ENCODE measurements at places on chromosomes 12 and 14.
A peak's percentile ranks its signal among the peaks of the same experiment; 100 is the strongest.

- no peak for DNase-seq
These were observed 42.5 kb upstream of the DLK1 start for GRCh38 chr14:100684154-100684553.

DNA sequence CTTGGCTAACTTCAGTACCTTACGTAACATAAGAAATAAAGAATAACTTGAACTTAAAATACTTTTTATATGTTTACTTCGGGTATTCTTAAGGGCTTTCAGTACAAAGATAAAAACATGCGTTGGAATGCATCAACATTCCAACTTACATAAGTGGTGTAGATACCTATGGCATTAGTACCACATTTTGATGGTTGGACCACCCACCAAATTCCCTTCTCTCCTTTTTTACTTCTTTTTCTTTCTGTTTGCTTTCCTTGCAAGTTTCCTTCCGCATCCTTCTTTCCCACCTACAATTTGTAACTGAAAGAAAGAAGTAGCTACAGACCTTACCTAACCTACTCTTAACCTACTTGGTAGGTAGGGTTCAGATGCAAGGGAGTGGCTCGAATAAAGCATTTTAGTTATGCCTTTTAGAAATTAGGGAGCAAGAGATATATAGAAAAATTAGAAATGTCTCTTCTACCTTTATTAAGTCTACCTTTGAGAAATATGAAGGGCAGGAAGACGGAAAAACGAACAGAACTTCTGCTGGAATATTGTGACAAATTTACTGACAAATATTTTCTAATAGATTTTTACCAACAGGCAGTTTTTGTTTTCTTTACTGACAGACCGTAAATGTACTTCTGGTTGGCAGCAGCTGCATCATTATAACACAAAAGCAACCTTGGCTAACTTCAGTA lies 2.1 kb upstream of the ARHGAP5 start:
- DNase-seq: no peak

- no peak for DNase-seq
These were observed 16.4 kb downstream of the IPO8 start for GRCh38 chr12:30679241-30679640.

- DNase-seq: no peak
These were observed 182.3 kb downstream of the SLC41A2 start for GRCh38 chr12:104775731-104776231.

- no peak for DNase-seq
These were observed 8.8 kb upstream of the PEX5 start for GRCh38 chr12:7180685-7181084.

DNA sequence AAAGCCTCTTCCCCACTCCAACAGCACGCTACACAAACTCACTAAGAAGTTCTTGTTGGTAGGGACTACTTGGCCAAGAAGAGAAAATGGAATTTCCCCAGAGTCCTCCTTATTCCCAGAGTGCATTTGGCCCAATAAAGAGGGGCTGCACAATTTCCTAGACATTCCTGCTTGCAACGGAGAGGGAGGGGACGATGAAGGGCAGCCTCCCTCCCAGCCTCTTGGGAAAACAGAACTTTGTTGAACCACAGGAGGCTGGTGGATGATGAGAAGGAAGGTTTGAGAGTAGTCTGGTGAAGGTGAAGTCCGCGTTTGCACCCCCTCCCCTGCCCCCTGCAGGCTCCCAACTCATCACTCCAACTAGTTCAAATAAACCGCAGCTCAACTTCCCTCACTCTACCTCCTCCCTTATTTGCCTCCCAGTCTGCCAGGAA lies 19.1 kb upstream of the TBX3 start:
- no peak for DNase-seq

DNA sequence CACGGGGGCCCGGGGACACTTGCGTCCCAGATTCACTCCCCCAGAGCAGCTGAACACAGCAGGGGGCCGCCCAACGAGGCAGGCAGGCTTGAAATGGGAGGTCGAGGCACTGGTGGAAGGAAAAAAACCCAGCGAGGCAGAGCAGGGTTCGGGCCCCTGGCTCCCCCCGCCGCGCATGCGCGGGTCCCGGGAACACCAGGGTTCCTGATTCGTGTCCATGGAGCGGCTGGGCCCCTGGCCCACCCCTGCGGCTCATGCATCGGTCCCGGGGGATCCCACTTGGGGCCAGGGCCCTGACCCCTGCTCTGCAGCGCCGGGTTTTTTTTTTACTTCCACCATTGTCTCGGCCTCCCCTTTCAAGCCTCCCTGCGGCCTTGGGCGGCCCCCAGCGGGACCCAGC lies 321.5 kb downstream of the ALG10 start:
- no peak for DNase-seq

DNA sequence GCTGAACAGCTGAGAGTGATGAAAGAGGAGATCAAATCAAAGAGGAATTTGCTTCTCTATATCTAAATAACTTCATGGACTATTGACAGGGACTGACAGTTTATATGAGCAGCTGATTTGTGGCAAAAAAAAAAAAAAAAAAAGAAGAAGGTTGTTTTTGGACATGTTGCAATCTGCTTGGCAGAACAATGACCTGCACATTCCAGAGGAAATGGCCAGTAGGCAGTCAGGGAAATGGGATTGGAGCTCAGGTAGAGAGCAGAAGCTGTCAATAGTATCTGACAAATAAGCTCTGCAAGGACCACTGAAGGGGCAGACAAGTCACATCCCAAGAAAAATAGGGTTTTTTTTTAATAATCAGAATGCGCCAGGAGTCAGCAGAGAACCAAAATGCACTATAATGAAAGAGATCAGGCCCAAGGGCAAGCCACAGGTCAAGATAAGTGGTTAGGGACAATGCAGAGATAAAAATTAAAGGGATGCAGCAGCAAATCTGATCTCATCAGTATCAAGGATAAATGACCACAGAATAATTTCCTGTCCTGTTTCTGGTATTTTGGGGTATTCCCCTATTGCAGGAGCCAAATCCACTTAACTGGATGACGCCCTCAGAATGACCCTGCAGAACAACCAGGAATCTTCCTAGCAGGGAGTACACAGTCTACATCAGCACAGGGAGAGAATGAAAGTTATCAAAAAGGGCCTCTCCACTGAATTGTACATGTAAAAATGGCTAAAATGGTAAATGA lies 22.6 kb upstream of the DUSP16 start:
- DNase-seq: no peak

- no peak for DNase-seq
These were observed 1.2 kb downstream of the RPLP0 start for GRCh38 chr12:120199595-120200306.

DNA sequence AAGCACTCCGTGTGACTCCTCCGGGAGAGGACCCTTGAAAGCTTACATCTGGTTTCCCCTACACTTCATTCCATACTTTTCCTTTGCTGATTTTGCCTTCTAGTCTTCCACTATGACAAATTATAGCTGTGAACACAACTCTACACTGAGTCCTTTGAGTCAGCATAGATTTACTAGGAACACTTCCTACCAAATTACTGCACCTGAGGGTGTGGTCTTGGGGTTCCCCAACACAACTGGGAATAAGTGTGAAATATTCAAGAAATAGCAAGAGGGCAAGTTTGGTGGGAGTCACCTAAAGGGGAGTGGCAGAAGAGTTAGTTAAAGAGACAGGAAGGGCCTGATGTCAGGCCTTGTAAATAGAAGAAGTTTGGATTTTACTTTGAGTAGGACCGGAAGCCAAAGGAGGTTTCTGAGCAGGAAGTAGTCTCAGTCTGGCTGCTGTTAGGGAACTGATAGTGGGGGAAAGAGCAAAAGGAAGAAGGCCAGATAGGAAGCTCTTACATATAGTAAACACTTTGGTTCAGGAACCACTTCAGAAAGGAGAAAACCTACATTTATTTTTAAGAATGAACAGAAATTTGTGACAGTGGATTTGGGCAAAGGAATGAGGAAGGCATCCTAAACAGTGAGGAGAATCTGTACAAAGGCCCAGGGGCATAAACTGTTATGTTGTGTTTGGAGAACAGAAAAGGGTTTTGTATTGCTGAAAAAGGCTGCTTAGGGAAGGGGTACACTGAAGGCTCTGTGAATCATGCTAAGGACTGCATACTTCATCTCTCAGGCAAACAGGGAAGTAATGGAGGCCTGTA lies 14.2 kb downstream of the SEL1L start:
- no peak for DNase-seq

DNA sequence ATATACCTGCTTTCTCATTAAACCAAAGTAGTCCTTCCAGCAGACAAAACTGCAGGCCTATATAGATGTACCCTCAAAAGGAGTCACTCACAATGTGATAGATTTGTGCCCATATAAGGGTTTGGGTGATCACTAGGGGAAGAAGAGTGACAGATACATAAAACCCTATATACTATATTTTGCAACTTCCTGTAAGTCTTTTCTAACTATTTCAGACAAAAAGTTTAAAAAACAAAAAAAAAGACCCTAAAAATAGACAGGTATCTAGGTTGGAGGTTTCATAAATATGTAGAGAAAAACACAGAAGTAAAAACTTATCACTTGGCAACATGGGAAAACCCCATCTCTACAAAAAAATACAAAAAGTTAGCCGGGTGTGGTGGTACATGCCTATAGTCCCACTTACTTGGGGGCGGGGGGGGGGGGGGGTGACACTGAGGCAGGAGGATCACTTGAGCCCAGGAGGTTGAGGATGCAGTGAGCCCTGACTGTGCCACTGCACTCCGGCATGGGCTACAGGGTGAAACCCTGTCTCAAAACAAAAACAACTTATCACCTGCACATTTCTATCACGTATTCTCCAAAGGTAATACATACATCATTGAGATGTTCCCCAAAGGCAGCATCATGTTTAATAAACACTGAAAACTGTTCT lies 2.9 kb downstream of the VCPKMT start:
- no peak for DNase-seq

GRCh38 chr14:36315159-36315853 lies 5.1 kb downstream of the MBIP start:
- no peak for DNase-seq

DNA sequence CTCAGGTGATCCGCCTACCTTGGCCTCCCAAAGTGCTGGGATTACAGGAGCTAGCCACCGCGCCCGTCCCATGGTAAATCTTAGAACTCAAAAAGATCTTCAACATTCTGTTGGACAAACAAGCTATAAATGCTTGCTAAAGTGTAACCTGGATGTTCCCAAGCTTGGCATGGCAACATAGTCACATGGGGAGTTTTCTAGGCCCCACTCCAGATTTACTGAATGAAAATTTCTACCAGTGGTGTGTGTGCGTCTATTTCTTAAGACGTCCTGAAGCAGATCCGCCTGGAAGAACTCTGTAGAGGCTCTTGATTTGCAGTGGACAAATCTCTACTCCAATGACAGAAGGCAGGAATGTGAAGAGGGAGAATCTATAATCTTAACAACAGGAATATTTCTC lies 59.9 kb downstream of the ZFYVE21 start:
- DNase-seq: no peak

GRCh38 chr12:55707219-55707671 lies 459 bp downstream of the ITGA7 start:
- peak; percentile 74 for DNase-seq

DNA sequence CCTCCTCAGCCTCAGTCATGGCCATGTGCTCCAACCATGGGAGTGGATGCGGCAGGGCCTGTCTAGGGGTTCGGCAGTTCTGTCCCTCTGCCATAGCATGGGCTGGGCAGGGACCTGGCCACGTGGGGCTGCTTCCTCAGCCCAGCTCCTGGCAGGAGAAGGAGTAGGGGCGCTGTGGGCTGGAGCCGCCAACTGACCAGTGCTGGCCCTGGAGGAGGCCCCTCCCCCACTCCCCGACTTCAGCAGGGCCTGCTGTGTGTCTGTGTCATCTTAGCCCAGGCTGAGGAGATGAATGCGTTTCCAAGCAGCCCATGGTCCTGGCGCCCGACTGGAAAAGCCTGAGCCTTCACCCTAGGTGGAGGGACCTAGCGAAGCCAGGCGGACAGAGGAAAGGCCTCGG lies 2.7 kb upstream of the PACS2 start:
- peak; percentile 44 for DNase-seq

- no peak for DNase-seq
These were observed 8.8 kb downstream of the GPR33 start for GRCh38 chr14:31479027-31479426.

DNA sequence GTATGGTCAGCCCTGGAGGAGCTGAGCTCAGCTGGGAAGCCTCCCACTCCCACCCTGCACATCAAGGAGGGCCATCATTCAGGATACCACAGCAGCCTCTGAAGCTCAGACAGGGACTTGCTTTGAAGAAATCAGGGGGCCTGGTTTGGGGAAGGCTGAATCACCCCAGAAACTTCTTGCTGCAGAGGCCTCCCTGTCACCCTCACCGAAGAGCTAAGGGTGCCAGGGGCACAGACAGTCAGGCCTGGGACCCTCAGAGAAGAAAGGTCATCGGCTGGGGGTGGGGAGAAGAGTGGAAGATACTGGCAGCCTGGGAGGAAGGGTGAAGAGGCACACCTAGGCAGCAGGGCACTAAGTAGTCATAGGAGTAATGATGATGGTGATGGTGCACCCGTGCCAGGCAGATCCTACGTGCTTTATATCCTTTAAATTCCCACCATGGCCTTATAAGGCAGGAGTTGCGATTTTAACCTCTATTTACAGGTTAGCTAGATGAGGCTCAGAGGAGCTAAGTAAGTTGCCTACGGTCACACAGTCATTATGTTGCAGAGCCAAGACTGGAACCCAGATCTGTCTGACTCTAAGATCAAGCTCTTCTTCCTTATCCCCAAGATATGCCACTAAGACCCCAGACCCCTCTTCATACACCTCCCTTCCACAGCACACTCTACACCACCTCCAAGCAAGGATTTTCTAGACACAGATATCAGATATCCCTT lies 28.5 kb upstream of the PNMA1 start:
- DNase-seq: no peak

- no peak for DNase-seq
These were observed 65.8 kb downstream of the MNAT1 start for GRCh38 chr14:60800409-60800808.

GRCh38 chr14:100692859-100693558 lies 33.7 kb upstream of the DLK1 start:
- DNase-seq: no peak

Measured in posterior cingulate gyrus (tissue), 11 donors.